Putamen (tissue), 1 donor: ENCODE measurements at places on chromosomes 16 and 17.
A peak's percentile ranks its signal among the peaks of the same experiment; 100 is the strongest.

DNA sequence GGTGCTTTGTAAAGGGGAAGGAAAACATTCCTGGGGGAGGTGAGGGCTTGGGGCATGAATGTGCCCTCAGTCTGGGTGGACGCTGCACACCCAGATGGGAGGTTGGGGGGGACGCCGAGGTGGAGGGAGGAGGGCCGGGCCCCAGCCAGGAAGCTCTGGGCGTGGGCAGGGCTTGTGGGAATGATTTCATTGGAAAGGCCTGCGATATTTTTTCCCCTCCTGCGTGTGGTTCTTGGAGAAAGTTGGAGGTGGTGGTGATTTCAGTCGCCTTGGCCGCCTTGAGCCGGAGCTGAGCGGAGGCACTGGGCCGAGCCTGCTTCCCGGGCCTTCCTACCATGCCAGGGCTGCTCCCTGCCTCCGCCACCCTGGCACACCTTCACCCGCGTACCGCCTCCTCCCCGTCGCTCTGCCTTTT lies 26.4 kb upstream of the CLEC18A start:
- no peak for DNase-seq

DNA sequence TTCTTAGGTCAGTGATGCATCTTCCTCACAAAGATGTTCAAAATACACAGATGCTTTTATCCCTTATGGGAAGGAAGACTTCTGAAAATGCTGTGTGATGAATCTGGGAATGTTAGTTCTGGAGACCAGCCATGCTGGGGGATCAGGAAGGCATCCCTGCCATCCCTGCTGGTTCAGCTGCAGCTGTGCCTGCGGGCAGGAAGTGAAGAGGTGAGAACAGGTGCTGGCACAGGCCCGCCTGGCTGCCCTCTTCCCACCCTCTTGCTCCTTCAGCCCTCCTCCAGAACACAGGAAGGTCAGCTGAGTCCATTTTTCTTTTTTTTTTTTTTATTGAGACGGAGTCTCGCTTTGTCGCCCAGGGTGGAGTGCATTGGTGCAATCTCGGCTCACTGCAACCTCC lies 15.2 kb downstream of the RAB11FIP3 start:
- DNase-seq = no peak

DNA sequence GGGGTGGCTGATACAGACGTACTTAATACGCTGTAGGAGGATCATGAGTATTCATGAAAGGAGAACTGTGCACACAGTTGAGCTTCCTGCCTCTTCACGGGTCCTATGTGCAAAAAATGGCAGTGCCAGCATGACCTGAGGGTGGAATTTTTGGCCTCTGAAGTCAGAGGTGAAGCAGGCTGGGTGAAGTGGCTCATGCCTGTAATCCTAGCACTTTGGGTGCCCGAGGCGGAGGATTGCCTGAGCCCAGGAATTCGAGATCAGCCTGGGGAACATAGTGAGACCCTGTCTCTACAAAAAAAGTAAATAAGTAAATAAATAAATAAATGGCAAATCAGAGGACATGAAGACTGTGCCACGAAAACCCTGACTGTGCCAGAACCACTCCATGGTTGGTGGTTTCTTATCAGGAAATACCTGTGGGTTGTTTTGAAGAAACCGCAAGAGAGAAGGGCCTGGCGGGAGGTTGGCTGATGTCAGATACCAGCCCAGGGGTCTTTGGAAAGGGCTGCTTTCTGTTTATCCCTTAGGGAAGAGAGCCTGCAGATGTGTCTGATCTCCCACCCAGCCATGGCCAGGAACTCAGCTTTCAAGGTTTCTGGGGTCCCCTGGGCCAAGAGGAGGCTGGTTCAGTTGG lies 3.4 kb downstream of the ASPSCR1 start:
- DNase-seq = no peak

GRCh38 chr17:27473748-27474609 lies 17.7 kb downstream of the KSR1 start:
- DNase-seq = no peak

GRCh38 chr16:53022374-53022773 lies 30.3 kb downstream of the CHD9NB start:
- peak; percentile 7 for DNase-seq

DNA sequence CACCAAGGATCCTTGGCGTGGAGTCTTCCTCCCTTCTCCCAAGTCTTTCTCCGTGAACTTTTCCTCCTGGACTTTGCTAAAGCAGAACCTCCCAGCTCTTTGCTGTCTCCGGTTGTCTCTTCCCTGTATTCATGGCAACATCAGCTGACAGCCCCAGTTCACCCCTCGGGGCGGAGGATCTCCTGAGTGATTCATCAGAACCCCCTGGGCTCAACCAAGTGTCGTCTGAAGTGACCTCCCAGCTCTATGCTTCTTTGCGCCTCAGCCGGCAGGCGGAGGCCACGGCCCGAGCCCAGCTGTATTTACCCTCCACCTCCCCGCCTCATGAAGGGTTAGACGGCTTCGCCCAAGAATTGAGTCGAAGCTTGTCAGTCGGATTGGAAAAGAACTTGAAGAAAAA lies 943 bp downstream of the CNTROB start:
- no peak for DNase-seq

DNA sequence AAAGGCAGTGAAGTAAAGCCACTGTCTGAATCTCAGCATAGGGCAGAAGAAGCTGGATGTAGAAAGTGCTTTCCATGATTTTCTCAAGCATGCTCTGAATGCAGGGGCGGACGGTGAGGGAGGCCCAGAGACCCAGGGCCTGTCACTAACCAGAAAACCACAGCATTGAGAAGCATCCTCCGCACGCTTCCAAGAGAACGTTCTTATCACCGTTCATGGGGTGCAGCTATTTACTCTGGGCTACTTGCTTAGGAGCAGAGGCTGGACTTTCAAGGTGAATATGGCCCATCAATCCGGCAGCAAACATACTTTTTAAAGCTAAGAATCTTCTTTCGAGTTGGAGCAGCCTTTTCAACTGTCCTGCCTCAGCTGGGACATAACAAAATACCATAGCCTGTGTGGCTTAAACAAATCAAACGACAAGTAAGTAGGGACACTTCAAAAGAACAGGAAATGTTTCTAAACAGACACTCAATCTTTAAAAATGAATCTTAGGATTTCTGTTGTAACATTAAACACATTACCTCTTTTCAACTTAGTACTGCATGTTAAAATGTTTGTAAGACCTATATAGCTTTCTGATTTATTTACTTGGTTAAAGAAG lies 46.5 kb upstream of the CDRT4 start:
- DNase-seq = no peak

DNA sequence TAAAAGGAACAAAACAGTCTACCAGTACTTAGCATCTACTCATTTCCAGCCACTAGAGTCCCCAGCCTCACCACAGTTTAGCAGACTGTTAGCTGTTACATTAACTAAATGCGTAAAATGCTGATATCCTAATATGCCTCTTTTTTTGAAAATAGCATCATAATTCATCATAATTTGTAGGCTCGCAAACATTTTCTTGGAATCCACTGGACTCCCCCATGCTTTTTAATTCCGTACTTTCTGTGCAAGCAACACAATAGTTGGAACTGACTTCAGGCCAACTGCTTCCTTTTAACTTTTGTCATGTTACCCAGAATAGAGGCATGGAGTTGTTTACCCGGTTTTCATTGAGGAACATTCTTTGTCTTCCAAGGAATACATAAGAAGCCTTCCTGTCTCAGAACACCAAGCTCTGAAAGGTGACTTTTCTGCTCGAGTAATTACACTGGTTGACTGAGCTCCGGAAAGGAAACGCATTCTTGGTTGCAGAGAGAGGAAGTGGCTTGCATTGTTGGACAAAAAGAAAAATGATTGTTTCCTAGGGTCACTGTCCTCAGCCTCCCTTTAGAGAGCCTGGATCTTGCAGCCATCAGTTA lies 30.9 kb upstream of the SEC14L1 start:
- DNase-seq = no peak

DNA sequence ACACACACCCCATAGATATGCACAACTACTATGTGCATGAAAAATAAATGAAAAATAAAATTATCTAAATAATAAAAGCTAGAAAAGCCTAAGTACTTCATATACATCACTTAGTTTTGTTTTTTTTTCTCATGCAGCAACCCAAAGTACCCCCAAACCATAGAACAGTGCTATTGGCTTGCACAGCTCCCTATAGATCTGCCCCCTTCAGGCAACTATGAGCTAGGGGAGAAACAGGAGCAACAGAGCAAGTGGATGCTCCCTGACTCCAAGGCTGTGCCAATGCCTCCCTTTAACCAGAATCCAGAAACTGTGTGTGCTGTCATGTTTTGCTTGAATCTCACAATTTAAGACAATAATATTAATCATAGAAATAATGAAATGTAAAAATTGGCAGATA lies 605.5 kb downstream of the TOX3 start:
- no peak for DNase-seq

DNA sequence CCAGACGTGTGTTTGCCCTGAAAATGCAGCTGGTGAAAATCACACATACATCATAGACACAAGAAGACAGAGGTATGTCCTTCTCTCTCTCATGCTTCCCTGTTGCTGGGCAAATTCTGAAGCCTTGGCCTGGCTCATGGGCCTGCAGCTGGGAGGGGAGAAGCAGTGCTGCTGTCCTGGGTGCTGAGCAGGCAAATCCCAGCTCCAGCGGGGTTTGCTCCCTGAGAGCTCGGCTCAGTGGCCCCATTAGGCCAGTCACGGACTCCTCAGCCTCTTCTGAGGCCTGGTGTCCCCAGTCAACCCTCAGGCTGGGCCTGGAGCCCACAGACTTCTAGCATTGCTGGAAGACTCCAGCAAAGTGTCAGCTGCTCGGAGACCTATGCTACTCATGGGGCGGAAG lies 11.7 kb downstream of the RHBDL3 start:
- DNase-seq = no peak

DNA sequence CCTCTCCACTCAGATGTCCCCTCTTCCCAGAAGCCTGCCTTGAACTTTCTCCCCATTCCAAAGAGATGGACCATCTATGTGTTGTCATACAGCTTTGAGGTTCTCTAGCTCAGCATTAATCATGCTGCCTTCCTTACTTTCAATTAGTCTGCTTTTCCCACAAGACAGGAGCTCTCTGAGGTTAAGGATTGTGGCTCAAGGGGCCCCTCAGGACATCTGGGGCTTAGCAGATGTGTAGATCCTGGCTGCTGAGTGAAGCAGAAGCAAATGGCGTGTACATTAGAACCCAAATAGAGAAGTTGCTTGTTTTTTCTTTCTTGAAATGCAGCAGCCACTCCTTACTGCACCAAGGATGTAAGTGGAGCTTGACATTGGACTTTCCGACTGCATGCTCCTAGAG lies 330.5 kb upstream of the TNRC6C start:
- DNase-seq = no peak

- no peak for DNase-seq
These were observed 45.2 kb downstream of the RNF112 start for GRCh38 chr17:19456016-19456927.

DNA sequence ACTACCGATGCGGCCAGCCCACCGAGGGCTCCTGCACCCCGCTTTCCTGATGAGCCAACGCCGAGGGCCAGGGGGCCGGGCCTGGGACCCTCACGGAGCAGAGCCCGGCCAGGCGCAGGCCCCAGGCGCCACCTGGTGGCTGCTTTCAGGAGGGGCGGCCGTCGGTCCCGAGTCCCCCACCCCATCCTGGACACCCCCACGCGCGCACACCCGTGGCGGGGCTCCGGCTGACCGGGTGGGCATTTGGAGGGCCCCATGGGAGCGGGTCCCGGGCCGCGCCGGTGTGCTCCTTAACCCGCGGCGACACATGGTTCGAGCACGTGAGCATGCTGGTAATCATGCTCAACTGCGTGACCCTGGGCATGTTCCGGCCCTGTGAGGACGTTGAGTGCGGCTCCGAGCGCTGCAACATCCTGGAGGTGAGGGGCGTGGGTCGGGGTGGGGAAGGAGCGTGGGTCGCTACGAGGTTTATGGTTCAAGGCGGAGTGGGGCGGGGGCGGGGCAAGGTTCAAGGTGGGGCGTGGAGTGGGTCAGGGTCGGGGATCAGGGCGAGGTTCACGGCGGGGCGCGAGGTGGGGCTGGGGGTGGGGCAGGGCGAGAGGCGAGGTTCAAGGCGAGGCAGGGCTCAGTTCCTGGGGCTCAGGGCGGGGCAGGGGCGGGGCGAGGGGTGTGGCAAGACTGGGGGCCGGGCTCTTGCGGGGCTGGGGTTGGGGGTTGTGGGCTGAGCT lies 30.2 kb downstream of the TPSG1 start:
- no peak for DNase-seq

- no peak for DNase-seq
These were observed 100.5 kb downstream of the VAT1L start for GRCh38 chr16:77888871-77889270.

DNA sequence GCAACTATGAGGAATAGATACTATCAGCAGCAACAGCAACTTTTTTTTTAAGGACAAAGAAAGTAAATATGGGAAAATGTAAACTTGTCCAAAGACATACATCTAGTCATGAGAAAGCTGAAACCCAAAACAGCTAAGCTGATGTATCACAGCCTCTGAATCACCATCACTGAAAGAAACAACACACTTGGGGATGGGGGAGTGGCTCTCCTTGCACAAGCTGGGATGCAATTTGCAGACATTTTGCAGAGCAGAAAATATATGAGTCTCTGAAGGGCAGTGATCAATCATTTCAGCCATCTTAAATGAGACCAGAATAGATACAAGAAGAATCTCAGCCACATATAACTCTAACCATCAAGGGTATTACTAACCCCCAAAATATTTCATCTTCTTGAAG lies 79.1 kb downstream of the GRIN2A start:
- no peak for DNase-seq

GRCh38 chr17:20948984-20949777 lies 93.6 kb downstream of the USP22 start:
- no peak for DNase-seq

DNA sequence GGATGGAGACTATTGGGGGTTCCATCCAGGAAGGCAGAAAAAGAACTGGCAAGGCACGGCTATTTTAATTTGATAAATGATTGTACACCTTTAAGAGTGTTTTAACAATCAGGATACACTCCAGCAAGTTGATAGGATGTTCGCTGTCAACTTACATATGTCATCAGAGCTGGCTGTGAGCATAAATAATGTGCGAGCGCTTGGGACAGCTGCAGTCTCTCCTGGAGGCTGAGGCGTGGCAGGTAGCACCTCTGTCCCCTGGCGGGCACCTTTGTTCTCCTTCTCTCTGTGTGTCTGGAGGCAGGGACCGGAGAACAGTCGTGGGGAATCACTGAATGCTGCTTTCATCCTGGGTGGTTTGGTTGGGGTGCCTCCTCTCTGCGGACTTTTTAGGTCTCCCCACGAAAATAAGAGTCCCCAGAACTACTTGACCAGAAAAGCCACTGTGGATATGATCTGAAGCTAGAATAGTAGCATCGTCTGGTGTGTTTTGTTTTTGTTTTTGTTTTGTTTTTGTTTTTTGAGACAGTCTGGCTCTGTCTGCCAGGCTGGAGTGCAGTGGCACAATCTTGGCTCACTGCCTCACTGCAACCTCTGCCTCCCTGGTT lies 9.4 kb downstream of the BAHCC1 start:
- DNase-seq = no peak

GRCh38 chr17:73342541-73343167 lies 30.9 kb upstream of the CDC42EP4 start:
- no peak for DNase-seq

- DNase-seq = no peak
These were observed 45.4 kb downstream of the NKD1 start for GRCh38 chr16:50593410-50594150.
